ENCODE measurements at places on chromosomes 7 and 10.

DNA sequence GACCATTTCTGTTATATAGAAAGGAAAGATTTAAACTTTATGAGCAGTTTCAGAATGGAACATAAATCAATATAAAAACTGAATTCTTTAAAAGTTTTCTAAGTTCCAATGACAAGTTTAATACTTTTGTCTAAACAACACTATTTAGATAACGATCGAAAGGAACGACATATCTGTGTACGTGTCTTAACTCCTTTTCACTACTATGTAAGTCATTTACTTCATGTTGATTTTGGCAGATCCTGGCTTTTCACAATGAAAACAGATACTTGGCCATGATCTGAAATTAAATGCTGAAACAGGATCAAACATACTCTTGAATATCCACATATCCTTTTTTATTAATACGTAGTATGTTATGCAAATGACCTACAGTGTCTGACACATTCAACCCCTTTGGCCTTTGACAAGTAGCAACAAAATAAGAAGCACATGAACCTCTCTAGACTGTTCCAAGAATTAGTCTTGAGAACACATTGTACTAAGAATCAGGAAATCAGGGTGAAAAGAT, 41.9 kb downstream of the RNLS start:
- DNase-seq = no peak

DNA sequence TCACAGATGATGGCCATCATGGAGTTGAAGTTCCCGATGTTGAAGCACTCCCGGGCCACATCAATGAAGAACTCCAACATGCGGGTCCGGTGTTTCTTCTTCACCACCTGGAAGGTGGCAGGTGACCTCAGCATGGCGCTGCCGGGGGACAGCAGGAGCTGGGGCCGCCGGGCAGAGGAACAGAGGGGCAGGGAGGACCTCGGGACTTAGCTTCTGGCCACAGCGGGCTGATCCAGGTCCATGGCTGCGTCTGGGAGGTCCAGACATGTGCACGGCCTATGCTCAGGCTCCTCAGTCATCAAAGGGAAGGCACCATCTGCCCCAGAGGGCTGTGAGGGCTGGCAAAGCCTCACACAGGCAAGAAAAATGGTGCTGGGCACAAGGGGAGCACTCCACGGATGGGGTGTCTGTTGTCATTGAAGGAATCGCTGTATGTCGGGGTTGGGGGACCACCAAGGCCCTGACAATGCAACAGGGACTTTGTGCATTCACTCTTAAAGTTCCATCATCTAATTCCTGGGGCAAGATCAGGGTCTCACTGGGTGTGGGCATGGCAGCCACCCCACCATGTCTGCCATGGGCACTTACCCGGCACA, 60.9 kb downstream of the CSGALNACT2 start:
- DNase-seq = no peak

GRCh38 chr10:84348447-84348846, 20.1 kb downstream of the CCSER2 start:
- no peak for DNase-seq

- no peak for DNase-seq
These were observed 83.3 kb downstream of the DLG5 start for GRCh38 chr10:77843264-77843663.

GRCh38 chr10:79443338-79444198, 1.9 kb downstream of the ZCCHC24 start:
- DNase-seq = no peak

DNA sequence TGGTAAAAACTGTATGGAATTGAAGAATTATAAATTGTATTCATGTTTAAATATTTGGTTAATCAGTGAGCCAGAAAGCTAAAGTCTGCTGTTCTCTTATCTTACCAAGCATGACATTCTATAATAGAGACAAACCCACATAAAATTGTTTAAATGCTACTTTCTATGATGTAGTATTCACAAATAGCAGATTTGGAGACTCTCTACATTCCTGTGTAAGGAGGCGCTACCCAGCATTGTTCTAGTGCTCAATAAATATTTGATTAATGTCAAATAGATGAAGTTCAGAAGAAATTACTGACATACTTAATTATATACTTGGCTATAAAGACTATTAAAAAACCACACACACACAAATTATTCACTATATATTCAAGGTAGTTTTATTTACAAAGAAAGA, 49.8 kb downstream of the DOCK4 start:
- no peak for DNase-seq

- no peak for DNase-seq
These were observed 57.6 kb downstream of the ARHGAP22 start for GRCh38 chr10:48547061-48547895.

GRCh38 chr7:922334-923107, 32.0 kb downstream of the ADAP1 start:
- no peak for DNase-seq

GRCh38 chr7:70178787-70179186, 580.5 kb downstream of the AUTS2 start:
- DNase-seq = no peak

DNA sequence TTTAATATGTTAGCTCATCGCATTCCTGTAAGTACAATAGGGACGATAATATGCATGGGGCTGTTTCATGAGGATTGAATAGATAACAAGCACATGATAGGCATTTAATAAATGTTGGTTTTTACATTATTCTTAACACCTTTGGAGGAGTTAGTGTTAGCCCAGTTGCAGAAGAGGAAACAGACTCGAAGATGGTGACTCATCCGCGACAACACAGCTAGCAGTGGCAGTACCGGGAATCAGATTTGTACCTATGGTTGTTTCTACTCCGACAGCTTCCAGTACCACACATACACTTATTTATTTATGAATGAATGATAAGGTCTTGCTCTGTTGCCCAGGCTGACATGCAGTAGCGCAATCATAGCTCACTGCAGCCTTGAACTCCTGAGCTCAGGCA, 2.9 kb downstream of the LRMDA start:
- DNase-seq = no peak

DNA sequence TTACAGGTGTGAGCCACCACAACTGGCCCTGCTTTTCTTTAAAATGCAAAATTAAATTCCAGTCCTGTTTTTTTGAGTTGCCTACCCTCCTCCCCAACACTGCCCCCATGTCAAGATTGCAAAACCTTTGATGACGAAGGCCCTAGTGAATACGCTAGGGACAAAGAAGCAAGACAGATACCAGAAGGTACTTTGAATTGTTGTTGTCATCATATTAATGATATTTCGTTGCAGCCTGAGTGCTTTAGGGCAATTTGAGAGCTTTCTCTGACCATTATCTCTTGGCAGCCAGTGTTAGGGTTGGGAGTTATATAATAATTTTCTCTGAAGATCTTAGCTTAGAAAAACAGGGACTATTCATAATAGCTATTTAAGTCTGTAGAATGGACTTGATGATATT, 7.1 kb downstream of the CCSER2 start:
- no peak for DNase-seq

DNA sequence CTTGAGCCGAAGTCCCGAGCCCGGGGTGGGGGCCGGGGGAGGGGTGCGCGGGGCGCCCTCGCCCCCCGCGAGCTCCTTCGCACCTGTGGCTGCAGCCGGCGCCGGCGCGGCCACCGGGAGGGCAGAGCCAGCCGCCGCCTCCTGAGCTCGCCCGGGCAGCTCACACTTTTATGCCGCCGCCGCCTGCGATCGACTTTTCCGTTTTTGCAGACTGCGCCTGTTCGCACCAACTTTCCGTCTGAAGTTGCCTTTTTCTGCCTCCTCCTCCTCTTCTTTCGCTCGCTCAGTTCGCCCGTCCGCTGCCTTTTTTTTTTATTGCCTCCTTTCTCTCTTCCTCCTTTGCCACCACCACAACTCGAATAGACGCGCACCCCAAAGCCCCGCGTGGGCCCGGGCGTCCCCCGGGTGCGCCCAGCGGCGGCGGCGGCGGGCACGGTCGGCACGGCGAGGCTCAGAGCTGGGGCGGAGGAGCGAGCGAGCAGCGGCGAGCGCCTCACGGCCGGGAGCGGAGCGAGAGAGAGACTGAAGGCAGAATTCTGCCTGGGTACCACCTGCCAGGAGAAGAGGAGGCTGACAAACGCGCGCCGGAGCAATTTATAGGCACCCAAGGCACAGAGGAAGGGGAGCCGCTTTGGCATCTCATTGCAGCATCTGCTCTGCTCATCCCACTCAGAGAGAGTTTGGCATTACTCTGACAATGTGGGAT, at the start of gene C1QL3:
Gene C1QL3 (minus strand): TSS at position 569 of the 706 bp plus-strand sequence. CDS start 814 bp downstream, outside the sequence.
- DNase-seq = no peak

GRCh38 chr7:158107806-158108205, 479.8 kb downstream of the PTPRN2 start:
- no peak for DNase-seq

DNA sequence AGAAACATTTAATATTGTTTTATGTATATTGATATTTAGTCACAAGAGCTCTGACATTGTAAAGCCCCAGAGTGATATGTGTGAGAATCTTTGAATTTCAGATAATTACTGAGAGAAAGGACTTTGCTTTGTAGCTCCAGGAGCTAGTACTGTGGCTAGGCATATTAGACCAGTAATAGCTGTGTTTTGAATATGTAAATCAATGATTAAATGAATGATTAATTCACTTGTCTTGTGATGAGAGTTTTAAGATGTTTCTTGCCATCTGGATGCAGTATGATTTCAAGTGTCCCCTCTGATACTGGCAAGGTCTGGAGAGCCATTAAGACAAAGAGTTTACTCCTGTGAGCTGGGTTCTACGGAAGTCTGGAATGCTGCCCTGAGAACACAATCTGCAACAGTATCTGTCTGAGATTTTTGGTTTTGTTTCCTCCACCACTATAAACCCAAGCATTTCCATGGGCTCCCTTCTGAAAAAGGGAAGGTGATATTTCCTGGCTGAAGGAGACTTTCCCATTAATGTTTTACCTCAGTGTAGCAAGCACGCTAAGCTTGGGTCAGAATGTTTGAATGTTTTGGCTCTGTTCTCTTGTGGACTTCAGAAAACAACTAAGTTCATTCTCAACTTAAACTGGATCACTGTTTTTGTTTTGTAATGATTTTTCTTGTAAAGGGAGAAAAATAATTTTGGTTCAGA, 61.3 kb upstream of the BICC1 start:
- DNase-seq = no peak

- no peak for DNase-seq
These were observed 153.7 kb downstream of the DNAJB6 start for GRCh38 chr7:157490465-157490912.

- no peak for DNase-seq
These were observed 29.3 kb downstream of the DYNC2I1 start for GRCh38 chr7:158885624-158886023.

All from SHP77 (cell line).